ENCODE measurements at places on chromosomes 5 and 9.
A peak's percentile ranks its signal among the peaks of the same experiment; 100 is the strongest.

- DNase-seq, result no peak
Measured at GRCh38 chr9:19180991-19181390, 49.5 kb upstream of the DENND4C start.

GRCh38 chr9:98807070-98807813 is at the start of gene GALNT12:
TSS of gene GALNT12 (plus strand) at chr9:98807670. CDS start at chr9:98807699, 29 bp downstream.
- DNase-seq, result no peak

DNA sequence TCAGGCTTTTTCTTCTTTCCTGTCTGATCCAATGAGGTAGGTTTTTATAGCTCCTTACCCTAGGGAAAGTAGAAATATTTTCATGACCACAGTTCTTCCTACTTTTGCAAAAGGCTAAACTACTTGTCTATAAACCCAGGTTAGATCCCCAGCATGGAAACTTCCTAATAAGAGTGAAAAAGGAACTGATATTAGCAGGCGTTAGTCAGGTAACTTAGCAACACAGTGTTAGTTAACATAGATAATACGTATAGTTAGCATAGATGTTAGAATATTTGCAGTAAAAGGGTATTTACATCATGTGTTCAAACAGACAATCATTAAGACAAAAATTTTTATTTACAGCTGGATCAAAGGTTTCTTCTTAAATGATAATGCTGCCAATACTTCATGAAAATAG is 162.9 kb upstream of the DAB2 start:
- DNase-seq, result no peak

DNA sequence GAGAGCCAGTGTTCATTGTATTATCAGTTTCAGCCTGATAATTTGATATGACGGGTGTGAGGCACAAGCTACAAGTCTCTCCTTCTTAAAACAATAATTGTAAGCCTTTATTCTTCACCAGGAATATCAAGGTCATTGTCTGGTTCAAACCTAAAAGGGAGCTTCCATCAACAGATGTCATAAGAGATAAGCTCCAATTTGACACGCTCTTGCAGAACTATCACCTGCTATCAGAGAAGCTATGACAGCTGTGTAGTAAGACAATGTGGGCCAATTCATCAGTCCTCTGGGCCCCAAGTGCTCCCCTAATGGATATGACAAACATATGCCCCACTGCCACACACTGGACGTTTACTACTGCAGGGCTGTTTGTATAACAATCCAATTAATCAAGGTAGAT is 1010.2 kb upstream of the DMAC1 start:
- no peak for DNase-seq

GRCh38 chr5:40206030-40206429 is 473.7 kb upstream of the PTGER4 start:
- no peak for DNase-seq

DNA sequence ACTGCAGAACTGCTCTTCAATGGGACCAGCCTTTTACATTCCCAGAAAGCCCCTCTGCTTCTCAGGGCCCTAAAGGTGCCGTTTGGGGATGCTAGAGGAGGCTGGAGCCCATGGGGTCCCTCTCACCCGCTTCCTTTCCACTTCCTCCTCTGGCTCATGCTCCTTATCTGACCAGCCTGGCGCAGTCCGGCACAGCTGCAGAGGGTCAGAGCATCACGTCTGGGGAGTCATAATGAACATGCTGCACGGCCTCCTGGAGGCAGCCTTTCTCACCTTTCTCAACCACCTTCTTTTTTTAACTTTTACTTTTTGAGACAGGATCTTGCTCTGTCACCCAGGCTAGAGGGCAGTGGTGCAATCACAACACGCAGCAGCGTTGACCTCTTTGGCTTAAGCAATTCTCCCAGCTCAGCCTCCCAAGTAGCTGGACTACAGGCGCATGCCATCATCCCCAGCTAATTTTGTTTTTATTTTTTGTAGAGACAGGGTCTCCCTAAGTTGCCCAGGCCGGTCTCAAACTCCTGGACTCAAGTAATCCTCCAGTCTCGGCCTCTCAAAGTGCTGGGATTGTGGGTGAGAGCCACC is 15.1 kb upstream of the TCF7 start:
- no peak for DNase-seq

GRCh38 chr9:79263628-79264027 is 308.1 kb upstream of the TLE4 start:
- no peak for DNase-seq

DNA sequence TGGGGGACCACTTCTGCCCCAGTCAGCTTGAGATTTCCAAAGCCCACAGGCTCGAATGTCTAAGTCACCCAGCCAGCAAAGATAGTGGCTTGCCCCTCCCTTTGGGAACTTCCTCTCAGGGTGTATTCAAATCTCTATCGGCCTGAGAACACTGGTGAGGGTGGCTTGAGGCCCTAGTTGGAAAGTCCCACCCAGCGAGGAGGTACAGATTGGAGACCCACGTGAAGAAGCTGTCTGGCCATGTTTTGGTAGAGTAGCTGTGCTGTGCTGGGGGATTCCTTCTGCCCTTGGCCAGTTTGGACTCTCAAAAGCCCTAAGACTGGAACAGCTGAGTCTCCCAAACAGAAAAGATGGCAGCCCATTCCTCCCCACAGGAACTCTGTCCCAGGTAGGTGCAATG is 172.7 kb upstream of the RIOK2 start:
- no peak for DNase-seq

- no peak for DNase-seq
Measured at GRCh38 chr9:129964901-129965734, 77.9 kb downstream of the FNBP1 start.

GRCh38 chr5:31343946-31344345 is 150.5 kb downstream of the CDH6 start:
- DNase-seq, result no peak

- DNase-seq, result no peak
Measured at GRCh38 chr5:164296603-164297080, 791.2 kb downstream of the MAT2B start.

DNA sequence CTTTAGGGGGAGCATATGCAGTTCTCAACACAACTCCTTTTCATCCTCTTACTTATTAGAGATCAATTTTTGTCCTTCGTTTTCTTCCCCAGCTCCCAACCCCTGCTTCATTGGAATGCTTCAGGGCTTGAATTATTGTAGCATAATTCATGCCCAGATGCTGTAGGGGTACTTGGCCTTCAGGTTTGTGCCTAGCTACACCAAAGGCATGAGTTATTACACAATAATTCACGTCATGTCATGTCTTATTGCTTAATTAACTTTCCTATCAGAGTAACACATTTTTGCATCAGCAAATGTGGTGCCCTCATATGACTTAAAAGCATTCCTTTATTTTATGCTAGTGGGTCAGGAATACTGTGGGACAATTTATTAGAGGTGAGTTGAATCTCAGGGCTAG is 507.2 kb downstream of the NFIB start:
- DNase-seq, result no peak

- no peak for DNase-seq
Measured at GRCh38 chr5:145166110-145166509, 669.0 kb downstream of the PRELID2 start.

DNA sequence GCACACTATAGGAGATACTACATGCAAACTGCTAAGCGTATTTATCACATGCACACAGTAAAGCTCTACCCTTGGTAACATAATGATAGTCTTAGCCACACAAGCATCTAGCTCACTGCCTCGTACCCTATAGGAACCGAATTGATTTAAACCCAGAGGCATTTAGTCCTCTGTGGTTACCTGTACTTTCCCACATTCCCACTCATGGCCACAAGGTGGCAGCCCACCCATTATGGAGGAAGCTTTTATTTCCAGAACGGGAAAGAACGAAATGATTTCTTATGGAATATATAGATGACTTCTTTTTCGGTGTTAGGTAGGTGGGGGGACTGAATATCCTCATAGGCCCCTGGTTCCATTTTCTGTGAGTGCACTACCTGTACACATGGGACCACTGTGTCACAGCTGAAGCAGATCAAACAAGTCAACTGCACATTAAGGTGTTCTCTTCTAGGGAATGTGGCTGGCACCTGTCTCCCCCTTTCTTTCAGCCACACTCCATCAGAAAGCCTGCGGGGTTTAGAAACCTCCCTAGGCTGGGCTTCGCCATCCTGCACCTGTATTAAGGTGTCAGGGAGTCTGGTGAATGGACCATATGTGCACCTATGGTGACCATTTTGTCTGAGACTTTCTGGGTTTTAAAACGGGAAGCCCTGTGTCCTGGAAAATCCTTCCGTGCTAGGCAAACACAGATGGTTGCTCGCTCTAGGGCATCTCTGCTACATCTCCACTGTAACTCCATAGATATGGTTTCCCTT is 313.2 kb downstream of the SLIT3 start:
- DNase-seq, result peak; percentile 37

DNA sequence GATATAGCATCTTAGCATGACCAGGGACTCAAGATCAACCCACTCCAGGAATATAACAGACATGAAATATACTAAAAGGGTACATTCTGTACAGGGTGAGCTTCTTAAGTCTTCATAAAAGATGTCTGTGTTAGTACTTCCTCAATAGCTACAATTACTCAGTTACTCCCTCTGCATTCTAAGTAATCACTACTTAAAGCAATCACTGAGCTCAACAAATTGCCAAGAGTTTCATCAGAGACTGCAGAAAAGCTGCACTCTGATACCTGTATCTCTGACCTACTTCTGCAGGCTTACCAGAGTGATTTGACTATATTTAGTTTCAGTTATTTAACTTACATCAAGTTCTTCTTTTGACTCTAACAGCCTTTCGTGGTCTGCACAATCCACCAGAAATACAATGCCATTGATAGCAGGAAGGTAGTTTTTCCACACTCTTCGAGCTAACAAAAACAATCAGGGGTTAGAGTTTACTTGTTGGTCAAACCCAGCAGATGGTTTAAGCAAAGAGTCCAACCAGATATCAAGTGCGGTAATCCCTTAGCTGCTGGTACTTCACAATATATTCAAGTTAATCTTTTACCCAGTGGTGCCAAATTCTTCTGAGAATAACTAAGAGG is 23.3 kb downstream of the SAR1B start:
- no peak for DNase-seq

DNA sequence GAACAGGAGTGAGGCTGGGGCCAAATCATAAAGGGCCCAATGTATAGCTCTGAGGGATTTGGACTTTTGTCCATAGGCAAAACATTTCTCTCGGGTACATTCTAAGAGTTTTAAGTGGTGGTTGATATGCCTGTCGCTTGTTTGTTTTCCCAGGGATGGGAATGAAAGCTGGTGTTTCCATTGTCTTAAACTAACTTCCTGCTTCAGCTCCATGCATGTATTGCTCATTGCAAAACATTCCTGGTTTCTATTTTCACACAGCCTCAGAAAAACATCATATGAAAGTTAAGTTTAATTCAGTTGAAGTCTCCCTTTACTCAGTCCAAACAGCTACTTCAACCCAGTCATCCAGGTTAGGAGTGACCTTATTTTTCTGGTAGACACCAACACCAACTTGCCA is 235.0 kb downstream of the ACTL7B start:
- no peak for DNase-seq

GRCh38 chr9:122207096-122207495 is 21.7 kb downstream of the LHX6 start:
- no peak for DNase-seq

DNA sequence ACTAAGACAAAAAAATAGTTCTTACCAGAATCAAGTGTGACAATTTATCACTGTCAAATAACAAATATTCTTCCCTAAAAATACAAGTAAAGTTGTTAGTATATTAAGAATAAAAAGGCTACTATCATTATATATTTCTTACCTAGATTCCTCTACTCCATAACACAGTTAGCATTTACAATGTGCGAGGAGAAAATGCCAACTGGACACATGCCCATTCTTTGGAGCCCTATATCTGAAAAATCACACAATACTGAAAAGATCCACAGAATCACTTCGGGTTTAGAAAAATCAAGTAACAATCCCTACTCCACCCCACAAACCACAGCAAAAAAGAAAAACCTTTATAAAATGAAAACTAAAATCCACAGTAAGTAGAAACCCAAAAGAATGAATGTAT is 70.9 kb downstream of the PKD2L2 start:
- DNase-seq, result no peak

- DNase-seq, result no peak
Measured at GRCh38 chr9:36141288-36141687, 4.8 kb downstream of the GLIPR2 start.

- no peak for DNase-seq
Measured at GRCh38 chr5:40677456-40677855, 2.3 kb upstream of the PTGER4 start.

GRCh38 chr5:154782812-154783592 is 27.8 kb downstream of the LARP1 start:
- no peak for DNase-seq

DNA sequence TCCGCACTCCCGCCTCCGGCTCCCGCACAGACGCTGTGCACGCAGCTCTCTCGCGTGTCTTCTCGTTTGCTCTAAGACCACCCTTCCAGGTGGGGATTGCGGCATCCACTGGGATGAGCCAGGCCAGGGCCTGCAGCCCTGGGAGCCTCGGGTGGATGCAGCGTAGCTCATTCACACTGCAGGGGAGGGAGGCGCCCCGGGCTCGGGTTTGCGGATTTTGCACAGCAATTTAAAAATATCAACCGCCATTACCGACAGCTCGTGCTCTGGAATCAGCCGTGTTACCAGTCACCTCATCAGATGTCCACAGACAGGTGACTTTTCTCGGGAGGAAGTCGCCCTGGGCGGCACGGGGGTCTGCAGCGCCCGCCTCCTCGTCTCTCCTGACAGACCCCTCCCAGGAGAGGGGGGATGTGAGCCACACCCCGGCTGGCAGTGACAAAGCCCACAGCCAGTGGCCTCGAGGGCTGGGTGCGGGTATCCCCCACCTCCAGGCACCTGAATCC is 20.8 kb upstream of the SLC6A3 start:
- no peak for DNase-seq

- no peak for DNase-seq
Measured at GRCh38 chr9:73327149-73327548, 175.5 kb downstream of the ANXA1 start.

- DNase-seq, result no peak
Measured at GRCh38 chr9:84170521-84171141, 169.9 kb downstream of the SLC28A3 start.

DNA sequence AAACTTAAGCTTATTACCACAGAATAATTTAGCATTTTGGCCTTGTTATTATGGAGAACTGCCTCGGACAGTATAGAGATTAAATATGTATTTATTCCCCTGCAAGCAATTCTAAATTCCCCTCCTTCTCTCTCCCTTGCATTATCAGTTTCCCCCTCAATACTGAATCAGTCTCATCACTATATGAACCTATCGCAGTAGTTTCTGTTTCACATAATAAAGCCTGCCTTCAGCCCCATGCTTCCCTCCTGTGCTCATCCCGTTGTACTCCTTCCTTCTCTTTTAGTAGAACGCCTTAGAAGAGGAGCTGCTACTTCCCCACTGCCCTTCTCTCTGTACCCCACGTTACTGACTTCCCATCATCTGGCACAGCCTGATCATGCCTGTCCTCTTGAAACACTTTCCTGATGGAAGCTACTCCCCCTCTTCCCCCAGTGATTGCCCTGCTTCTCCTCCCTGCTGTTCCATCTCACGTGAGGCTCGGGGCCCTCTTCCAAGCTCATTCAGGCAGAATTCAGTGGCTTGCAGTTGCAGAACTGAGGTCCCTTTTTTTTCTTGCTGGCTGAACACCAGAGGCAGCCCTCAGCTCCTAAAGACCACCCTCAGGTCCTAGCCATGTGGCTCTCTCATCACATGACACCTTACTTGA is 93.4 kb downstream of the PPIC start:
- no peak for DNase-seq

GRCh38 chr5:174900240-174900865 is 176.0 kb downstream of the MSX2 start:
- no peak for DNase-seq

- DNase-seq, result no peak
Measured at GRCh38 chr9:135914921-135915320, 7.6 kb upstream of the CAMSAP1 start.
